ENCODE measurements at places on chromosomes 11 and 22.

- DNase-seq, result no peak
Measured at GRCh38 chr11:20654038-20654437, 15.3 kb upstream of the NELL1 start.

DNA sequence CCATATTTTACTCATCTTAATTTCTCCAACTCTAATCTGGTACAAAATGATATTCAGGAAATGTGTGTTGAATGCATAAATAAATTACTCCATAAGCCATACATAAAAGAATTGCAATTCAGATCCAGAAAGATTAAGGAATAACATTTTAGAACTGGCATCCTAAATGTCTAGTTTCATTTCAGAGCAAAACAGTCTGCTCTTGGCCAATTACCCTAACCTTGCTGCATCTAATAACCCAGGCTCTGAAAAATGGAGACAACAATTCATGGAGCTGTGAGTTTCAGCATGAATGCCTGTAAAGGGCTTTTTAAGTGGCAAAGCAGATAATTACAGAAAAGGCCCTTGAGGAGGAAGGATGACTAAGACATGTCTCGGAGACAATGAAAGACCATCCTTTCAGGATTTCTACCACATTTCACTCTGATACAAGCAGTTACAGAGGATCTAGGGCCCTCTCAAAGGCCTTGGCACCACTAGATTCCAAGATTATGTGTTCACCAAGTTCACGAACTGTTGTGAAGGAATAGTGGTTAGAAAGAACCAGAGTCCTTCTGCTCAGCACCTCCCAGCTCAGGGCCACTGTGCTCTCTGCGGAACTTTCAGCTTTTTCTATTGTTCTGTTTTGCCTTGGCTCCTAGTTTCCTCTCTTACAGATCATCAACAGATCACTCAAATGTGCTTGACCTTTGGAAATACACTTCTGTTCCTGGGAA is 157.6 kb upstream of the BLID start:
- DNase-seq, result no peak

DNA sequence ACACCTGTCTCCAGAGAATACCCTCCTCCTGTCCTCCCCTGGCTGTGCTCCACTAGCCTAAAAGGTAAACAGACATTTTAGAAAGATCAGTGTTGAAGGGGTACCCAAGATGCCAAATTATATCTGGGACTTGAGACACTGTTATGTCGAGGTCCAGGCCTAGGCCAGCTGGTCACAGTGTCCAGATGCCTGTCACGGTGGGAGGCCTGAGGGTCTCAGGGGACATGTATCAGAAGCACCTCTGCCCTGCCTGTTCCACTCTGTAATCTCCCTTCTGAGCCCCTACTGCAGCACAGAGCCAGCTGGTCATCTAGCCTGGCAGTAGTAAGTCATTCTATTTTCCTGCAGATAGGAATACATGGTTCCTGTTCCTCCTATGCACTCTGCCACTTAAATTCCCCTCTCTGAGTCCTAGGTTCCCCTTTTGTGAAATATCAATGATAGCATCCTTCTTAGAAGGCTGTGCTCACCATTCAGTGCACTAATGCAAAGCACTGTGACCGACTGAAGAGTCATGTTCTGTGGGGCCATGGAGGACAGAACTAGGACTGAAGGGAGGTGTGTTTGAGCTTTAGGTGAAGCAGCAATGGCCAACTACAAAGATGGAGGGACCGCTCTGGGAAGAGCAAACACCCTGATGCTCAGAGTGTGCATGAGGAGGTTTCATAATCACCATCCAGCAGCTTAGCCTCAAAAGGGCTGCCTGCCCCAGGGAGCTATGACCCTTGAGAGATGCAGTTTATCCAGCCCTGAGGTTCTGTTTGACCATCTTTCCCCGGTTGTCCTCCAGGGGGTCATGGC is 44.8 kb upstream of the TUB start:
- DNase-seq, result no peak

GRCh38 chr11:97537407-97538150 is 1147.8 kb downstream of the JRKL start:
- no peak for DNase-seq

- DNase-seq, result no peak
Measured at GRCh38 chr11:133742353-133742752, 103.0 kb downstream of the SPATA19 start.

DNA sequence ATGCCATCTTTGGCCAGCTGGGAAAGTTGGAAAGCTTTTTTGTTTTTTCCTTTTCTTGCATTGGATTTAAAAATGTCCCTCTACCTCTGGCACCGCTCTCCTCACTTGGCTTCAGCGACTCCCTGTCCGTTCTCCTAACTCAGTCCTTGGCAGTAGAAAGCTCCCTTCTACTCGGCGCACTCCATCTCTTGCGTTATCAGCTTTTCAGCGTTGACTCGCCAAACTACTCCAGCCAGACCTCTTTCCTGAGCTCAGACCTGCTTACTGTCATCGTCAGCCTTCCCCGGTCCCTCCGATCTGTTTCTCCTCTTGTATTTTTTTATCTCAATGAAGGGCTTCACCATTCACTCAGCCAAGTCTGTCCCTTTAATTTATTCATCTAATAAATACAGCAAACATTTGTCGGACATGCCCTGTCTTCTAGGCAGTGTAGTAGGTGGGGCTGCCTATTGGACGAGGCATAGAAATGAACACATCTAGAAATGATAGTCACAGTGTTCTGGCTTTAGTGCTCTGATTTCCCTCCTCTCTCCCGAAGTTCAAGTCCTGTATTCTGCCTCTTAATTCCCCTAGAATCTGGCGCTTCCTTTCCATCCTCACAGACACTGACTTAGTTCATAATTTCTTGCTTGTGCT is 839 bp downstream of the CEP164 start:
- DNase-seq, result no peak

- DNase-seq, result no peak
Measured at GRCh38 chr11:124581817-124582216, 12.0 kb downstream of the OR8A1 start.

- no peak for DNase-seq
Measured at GRCh38 chr11:46281371-46281831, 3.9 kb downstream of the CREB3L1 start.

DNA sequence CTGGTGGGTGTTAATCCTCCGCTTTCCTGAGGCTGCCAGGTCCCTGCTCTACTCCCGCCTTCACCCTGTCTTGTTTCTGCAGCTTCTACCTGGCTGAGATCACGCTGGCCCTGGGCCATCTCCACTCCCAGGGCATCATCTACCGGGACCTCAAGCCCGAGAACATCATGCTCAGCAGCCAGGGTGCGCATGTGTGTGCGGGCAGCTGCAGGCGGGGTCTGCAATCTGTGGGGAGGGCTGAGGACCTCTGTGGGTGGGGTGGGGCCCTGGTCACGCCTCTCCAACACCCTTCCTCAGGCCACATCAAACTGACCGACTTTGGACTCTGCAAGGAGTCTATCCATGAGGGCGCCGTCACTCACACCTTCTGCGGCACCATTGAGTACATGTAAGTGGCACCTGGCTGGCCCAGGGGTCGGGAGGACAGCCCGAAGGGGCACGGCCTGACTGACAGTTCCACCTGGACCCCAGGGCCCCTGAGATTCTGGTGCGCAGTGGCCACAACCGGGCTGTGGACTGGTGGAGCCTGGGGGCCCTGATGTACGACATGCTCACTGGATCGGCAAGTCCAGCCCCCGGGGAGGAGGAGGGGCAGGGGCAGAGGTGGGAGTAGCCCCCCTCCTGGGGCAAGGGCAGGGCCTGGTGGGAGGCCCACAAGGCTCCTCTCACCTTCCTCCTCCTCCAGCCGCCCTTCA is 4.5 kb downstream of the RPS6KB2 start:
- DNase-seq, result no peak

- no peak for DNase-seq
Measured at GRCh38 chr22:29171721-29172120, 34.0 kb upstream of the EMID1 start.

- no peak for DNase-seq
Measured at GRCh38 chr22:25997886-25998775, 171.1 kb upstream of the SEZ6L start.

DNA sequence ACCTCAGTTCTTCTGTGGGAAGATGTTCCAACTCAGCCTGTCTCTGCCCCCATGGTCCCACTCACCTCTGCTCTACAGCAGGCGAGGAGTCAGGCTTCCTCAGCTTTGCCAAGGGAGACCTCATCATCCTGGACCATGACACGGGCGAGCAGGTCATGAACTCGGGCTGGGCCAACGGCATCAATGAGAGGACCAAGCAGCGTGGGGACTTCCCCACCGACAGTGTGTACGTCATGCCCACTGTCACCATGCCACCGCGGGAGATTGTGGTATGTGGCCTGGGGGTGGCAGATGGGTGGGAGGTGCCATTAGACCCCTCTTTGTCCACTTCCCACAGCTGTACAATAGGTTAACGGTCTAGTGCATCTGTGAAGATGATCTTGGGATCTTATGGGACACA is 73.3 kb downstream of the MYO7A start:
- no peak for DNase-seq

DNA sequence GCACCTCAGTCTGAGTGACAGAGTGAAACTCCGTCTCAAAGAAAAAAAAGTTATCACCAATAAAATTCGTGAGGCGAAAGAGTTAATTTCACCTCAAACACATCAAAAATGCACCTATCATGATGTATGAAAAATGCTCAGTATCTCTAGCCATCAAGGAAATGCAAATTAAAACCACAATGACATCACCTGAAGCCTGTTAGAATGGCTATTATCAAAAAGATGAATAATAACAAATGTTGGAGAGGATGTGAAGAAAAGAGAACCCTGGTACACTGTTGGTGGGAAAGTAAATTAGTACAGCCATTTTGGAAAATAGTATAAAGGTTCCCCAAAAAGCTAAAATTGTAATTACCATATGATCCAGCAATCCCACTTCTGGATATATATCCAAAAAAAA is 23.6 kb downstream of the CHEK2 start:
- no peak for DNase-seq

GRCh38 chr22:24887260-24887659 is 59.2 kb downstream of the LHFPL7 start:
- no peak for DNase-seq

GRCh38 chr11:86461892-86462291 is 87.2 kb downstream of the CCDC81 start:
- DNase-seq, result no peak

DNA sequence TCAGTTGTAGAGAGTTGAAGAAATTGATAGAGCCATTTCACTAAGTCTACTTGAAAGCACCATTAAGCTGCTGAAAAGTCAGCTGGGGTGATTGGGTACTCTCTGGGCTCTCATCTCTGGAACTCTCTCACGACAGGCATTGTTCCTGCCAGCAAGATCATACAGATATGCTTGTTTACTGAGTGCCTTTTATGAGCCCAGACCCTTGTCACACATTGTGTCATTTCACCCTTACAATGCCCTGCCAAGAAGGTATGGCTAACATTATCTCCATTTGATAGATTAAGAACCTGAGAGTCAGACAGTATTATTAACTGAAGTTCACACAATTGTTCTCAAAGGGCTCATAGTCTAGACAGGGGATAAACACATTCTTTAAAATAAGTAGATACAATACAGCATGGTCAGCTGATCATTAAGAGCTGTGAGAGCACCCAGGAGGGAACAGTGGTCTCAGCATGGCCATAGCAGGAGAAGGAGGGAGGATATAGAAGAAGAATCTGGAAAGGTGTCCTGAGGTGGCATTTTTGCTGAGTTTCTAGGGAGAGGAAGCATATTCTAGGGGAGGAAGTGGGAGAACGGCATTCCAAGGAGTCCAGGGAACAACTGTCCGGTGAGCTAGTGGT is 580.5 kb downstream of the INSC start:
- no peak for DNase-seq

DNA sequence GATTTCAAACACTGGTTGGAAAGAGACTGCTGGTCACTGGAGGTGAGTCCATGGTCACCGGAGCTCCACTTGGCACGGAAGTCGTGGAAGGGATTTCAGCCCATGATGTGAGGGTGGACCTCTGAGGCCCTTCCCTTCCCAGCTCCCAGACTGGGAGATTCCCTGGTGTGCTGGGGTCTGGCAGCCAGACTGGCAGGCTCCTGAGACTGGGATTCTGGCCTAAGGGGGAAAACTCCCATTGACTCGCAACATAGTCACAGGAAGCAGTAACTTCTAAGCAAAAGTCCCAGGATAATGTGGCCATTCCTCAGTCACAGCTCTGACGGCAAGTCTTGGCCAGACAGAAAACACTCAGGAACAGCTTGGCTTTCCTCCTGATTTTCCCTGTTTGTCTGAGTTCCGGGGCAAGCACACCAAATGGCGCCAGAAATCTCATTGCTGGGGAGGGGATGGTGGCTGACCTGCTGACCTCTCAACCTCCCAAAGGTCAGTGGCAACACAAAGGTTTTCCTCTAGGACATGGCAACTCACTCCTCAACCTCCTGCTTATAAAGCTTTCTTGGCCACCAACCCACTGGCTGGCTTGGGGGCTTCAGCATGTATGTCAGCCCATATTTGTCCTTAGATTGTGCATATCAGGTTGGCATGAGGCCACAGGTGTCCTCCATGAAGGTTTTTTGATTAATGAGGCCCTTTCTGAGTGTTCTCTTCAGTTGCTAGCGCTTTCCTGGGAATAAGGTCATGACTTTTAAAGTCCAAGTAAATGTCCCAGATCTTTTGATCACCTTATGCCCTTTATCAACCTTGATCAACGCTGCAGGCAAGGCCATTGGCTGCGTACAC is 99.5 kb downstream of the CCDC81 start:
- DNase-seq, result no peak

- no peak for DNase-seq
Measured at GRCh38 chr22:37320726-37321677, 38.7 kb downstream of the CYTH4 start.

DNA sequence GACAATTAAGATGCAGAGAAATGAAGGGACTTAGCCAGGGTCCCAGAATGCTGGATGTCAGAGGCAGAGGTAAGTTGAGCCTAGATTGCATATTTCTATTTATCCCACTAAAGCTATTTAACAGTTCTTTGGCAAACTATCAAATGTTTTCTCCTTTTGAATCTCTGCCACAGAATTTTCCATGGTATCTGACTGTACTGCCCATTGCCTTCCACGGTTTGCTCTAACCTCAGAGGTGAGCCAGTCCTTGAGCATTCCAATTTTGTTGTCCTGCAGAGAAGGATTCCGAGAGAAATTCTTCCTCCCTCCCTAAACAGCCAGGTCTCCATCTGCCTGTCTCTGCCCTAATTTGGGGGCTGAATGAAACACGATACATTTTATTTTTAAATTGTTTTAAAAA is 368.3 kb upstream of the SYN3 start:
- DNase-seq, result no peak

DNA sequence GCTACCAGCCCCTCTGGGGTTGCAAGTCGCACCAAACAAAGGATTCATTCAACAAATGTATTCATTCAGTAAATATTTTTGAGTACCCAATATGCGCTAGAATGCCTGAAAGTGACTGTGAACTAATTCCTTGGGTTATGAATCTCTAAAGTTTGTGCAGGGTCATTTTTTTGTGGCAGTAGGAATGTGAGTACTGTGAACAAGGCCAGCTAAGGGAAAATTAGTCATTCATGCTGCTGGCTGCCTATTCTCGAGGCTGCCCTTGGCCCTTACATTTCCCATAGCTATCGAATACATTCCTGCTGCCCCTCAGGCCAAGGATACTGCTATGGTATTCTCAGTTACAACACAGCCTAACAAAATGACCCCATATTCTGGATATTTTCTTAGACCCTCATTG is 141.6 kb downstream of the TRPC6 start:
- no peak for DNase-seq

GRCh38 chr22:41917903-41918791 is 3.3 kb upstream of the SHISA8 start:
- DNase-seq, result no peak

GRCh38 chr22:38415561-38416321 is 39.3 kb downstream of the KCNJ4 start:
- no peak for DNase-seq

All from activated T-cell treated with anti-CD3 and anti-CD28 coated beads for 1 hour (primary cell).